Activated CD4-positive, CD25-positive, alpha-beta regulatory T cell treated with anti-CD3 and anti-CD28 coated beads, Interleukin-2, amount 50 U/mL, for 16 hours (primary cell): ENCODE measurements at places on chromosomes 5 and 9.

GRCh38 chr5:74667396-74667795 lies 17.6 kb upstream of the HEXB start:
- no peak for DNase-seq

DNA sequence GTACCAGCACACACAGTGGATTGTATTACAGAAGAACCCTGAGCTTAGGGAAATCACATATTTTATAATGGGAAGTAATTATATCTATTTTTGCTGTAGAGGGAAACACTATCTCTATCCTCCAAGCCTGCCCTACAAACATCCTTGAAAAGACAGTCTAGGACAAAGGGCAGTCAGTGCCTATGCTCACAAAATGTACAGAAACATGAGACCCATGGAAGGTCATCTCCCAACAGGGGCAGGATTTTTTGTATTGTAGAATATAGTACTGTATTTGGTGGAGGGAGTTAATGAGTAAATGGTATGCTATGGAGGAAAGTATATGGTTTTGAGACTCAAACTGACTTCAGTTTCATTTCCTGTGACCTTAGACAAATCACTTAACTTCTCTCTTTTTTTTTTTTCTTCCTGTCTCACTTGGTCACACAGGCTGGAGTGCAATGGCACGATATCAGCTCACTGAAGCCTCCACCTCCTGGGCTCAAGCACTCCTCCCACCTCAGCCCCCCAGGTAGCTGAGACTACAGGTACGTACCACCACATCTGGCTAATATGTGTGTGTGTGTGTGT lies 5.8 kb upstream of the RAB14 start:
- no peak for DNase-seq

DNA sequence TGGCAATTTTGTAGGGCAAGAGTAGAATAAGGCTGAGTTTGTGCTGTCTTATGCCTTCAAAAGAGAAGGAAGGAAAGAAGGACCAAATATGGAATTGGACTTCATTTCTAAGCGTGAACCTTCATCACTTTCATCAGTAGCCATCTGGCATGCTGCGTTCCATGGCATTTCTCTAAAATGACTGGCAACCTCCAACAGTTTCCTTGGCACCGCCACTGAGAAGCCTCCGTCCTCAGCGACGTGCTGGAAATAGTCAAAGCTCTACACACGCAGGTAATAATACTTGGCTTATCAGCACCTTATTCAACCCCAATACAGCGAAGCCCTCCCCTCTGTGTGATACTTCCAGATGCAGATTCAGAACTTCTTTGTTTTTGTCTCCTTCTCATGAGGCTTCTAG lies 169.7 kb upstream of the CD180 start:
- no peak for DNase-seq

- no peak for DNase-seq
Measured at GRCh38 chr5:61612431-61612830, 280.4 kb downstream of the ZSWIM6 start.

GRCh38 chr5:179165421-179166170 lies 105.4 kb downstream of the ZNF354C start:
- no peak for DNase-seq

GRCh38 chr9:6777213-6777902 lies 19.6 kb downstream of the KDM4C start:
- no peak for DNase-seq

- no peak for DNase-seq
Measured at GRCh38 chr9:133142684-133143622, 20.8 kb downstream of the GBGT1 start.

DNA sequence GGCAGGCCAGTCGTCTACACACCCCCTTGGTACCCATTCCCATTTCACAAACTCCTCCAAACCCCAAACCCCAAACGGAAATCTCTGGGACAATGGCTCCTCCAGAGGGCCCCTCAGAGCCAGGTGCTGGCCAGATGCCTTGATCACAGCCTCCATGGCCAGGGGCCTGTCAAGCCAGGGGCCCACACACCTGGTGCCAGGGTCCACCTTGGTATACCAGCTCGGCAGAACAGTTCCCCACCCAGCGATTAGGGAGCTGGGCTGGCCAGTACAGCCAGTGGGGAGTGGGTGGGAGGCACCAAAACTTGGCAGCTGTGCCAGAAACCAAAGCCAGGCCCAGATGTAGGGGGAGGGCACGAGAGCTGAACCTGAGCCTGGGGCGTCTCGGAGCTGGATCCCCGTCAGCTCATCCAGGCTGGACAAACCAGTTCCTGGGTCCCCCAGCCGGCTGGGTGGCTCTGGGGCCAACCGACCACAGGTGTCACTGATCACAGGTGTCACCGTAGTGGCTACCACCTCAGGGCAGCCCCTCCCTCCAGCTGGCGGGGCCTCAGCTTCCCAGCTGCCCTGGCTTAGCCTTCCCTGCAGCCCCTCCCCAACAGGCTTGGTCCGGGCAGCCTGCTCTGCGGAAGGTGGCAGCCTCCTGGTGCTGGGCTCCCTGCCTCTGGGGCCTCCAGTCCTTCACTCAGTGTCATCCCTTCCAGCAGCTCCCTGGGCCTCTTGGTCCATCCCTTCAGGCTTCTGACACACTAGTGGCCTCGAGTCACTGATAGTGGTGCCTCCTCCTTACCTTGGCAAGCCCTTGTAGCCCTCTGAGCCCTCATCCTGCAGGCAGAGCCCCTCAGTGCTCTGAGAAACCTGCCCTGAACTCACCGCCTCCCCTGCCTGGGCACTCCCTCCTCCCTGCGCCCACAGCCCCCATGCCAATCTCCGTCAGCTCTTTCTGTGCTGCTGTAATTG lies 6.6 kb upstream of the RMND5B start:
- no peak for DNase-seq
